ENCODE measurements at places on chromosomes 4 and X. TPM values are rescaled to one million over a fixed set of nuclear protein-coding genes. Genes with fewer than 3 reads are reported as not detected.
A peak's percentile ranks its signal among the peaks of the same experiment; 100 is the strongest.

PDE6B gene
- 2.3 TPM for total RNA-seq

TMPRSS11F gene
- not detected for total RNA-seq

KCTD8 gene
- 23.2 TPM for total RNA-seq

UVSSA gene
- 33.9 TPM for total RNA-seq

- H3K4me3 ChIP-seq, result no peak overlapping the region
- H3K4me1 ChIP-seq, result no peaks in the 10 kb centered on the region
- no peak overlapping the region for H3K27ac ChIP-seq
Measured at GRCh38 chr4:123390846-123391456, 5.6 kb upstream of the SPRY1 start.

DNA sequence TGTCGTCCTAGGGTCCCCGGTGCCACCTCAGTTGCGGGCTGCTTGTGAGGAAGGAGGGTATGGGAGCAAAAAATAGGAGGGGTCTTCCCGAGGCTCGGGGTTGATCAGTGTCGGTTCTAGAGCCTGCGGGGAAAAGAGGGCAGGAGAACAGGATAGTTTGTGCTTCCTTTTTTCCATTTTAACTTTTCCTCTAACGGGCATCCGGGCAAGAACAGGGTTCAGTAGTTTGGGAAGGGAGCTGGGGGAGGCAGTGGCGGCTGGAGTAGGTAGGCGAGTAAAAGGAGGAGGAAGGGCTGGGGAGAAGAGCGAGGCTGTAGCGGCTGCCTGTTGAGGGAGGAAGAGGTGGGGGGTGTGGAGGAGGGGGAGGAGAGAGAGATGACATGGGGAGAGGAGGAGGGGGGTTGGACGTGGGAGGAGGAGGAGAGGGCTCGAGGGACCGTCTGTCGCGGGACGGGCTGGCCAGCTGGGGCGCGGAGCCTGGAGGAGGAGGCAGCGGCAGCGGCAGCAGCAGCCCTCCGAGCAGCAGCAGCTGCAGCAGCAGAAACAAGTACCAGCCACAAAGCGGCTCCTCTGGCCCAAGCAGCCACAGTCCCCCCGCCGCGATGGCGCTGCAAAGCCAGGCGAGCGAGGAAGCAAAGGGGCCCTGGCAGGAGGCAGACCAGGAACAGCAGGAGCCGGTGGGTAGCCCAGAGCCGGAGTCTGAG, at the start of gene SLC16A2:
Gene SLC16A2 (plus strand): TSS at position 458 of the 704 bp plus-strand sequence. CDS start 145 bp downstream, at position 603.
- peak within 1 kb of the TSS; percentile 92 for H3K27ac ChIP-seq
- peak; percentile 80 for DNase-seq
- peak within 1 kb of the TSS; percentile 85 for H3K4me3 ChIP-seq
- H3K4me1 ChIP-seq, result peaks cover 2% of the 10 kb centered on the region

DNA sequence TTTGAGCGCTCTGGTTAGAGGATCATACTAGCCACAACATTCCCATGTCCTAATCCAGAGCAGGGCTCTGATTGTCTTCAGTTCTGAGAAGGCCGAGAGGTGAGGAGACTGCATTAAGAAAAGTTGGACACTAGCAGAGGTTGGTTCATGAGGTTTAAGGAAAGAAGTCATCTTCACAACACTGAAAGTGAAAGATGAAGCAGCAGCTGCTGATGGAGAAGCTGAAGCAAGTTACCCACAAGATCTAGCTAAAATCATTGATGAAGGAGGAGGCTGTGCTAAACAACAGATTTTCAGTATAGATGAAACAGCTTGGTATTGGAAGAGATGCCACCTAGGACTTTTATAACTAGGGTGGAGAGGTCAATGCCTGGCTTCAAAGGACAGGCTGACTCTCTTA, 36.8 kb downstream of the RAP1GDS1 start:
- DNase-seq, result no peak
- no peaks in the 10 kb centered on the region for H3K27me3 ChIP-seq
- no peak overlapping the region for H3K27ac ChIP-seq

DNA sequence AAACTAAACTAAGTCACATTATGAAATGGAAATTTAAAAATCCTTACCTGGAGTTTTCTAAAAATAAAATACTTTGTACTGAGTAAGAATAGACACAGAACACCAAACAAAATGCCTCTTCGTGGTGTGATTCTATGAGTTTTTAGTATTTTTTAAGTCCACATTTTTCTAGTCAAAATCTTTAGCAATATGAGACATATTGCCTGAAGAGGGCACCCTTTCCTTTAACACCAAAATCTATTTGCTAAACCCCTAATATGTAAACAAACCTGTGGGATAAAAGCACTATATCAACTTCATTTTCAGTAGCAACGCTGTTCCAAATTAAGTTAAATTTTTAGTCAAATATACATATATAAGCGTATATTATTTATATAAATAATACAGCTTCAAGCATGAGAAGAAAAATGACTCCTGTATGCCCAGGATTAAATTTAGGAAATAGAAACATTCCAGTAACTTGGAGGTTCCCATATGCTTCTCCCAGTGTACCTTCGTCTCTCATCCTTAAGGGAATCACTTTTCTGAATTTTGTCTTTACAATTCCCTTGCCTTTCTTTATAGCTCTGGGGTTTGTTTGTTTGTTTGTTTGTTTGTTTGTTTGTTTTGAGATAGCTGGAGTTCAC, 23.0 kb upstream of the PGM2 start:
- H3K27me3 ChIP-seq, result no peaks in the 10 kb centered on the region
- H3K4me3 ChIP-seq, result no peak overlapping the region
- no peaks in the 10 kb centered on the region for H3K4me1 ChIP-seq

DNA sequence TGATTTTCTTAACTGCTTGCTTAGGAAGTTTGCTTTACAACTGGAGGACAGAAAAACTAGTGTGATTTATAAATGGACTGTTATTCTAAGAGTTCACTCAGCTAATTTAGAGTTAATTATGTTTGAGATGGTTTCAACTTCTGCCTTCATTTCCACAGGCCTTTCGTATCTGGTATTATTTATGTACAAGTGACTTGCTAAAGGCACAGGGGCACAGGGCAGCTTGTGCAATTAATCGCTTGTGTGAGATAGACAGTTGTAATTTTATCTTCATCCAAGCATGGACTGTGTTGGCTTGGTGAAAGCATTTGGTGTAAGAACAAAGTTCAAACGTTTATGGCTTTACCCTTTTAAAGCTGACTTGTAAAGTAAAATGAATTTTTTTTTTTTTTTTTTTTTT, 38.3 kb downstream of the GPAT3 start:
- no peak for DNase-seq
- no peaks in the 10 kb centered on the region for H3K27me3 ChIP-seq
- no peak overlapping the region for H3K27ac ChIP-seq
- no peaks in the 10 kb centered on the region for H3K36me3 ChIP-seq
- H3K4me1 ChIP-seq, result no peaks in the 10 kb centered on the region

- peaks cover 19% of the 10 kb centered on the region for H3K4me1 ChIP-seq
- H3K27me3 ChIP-seq, result peaks cover 5% of the 10 kb centered on the region
- H3K4me3 ChIP-seq, result no peak overlapping the region
- no peak overlapping the region for H3K27ac ChIP-seq
- no peak for DNase-seq
Measured at GRCh38 chr4:145843148-145843547, 95.5 kb downstream of the ZNF827 start.

DNA sequence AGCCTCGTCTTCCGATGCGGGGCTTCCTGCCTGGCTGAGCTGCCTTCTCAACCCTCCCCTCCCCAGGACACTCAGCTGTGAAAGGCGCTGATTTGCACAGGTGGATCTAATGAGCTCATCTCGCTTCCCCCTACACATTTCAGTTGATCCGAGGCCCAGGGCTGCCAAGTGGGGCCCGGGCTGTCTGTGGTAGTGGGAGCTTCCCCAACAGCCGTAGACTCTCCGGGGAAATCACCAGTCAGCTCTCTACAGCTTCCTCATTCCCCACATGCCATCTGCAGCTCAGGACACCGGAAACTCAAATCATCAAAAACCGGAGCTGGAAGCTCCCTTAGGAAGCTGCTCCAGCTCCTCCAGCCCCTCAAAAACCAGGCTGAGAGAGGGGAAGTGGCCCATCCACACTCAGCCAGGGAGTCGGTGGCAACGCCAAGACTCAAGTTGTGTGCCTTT, 56.2 kb downstream of the SMIM20 start:
- H3K4me3 ChIP-seq, result no peak overlapping the region
- no peaks in the 10 kb centered on the region for H3K36me3 ChIP-seq
- peaks cover 7% of the 10 kb centered on the region for H3K4me1 ChIP-seq
- peak overlapping the region; percentile 64 for H3K27ac ChIP-seq
- H3K27me3 ChIP-seq, result peaks cover 2% of the 10 kb centered on the region

GRCh38 chrX:40484408-40485091, 96.2 kb upstream of the ATP6AP2 start:
- no peaks in the 10 kb centered on the region for H3K4me1 ChIP-seq
- DNase-seq, result no peak
- no peak overlapping the region for H3K4me3 ChIP-seq
- no peak overlapping the region for H3K27ac ChIP-seq
- H3K27me3 ChIP-seq, result no peaks in the 10 kb centered on the region

DNA sequence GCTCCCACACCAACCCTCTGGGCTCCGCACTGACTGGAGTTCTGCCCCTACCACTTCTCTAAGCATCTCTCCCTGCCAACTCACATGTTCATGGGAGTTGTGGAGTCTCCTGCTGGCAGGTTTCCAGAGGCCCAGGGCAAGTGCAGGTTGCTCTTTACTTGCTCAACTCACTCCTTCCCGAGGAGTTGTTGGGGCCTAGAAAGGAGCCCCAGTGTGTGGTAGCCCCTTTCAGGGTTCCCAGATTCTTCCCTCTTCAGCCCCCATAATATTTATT, 52.5 kb downstream of the POF1B start:
- H3K4me3 ChIP-seq, result no peak overlapping the region
- no peak for DNase-seq
- no peak overlapping the region for H3K27ac ChIP-seq
- H3K36me3 ChIP-seq, result no peaks in the 10 kb centered on the region

DNA sequence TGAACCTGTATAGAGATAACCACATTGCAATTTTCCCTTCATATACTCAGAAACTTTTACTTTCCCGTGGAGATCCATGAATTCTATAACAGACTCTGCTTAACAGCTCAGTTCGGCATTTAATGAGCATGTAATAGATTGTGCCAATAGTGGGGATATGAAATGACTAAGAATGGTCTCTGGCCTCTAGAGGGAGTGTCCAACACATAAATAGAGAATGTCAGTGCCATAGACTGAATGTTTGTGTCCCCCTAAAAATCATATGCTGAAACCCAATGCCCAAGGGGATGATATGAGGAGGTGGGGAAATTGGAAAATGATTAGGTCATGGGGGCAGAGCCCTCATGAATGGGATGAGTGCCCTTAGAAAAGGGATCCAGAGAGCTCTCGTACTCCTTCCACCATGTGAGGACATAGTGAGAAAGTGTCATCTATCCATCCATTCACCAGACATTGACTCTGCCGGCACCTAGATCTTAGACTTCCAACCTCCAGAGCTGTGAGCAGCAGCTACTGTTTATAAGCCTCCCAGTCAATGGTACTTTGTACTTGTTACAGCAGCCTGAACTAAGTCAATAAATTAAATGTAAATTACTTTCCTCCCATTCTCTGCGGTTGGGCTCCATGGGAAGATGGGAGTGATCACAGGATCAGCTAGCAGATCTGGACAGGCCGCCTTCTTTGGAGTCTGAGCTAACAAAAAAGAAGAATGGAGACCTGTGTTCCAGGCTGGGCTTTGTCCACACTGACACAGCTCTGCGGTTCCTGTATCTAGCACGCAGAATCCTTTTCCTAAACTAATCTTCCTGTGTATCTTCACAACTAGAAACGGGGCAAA, 28.1 kb upstream of the HPSE start:
- no peaks in the 10 kb centered on the region for H3K27me3 ChIP-seq
- H3K36me3 ChIP-seq, result no peaks in the 10 kb centered on the region
- no peak overlapping the region for H3K27ac ChIP-seq
- no peak for DNase-seq
- H3K4me1 ChIP-seq, result no peaks in the 10 kb centered on the region
- H3K4me3 ChIP-seq, result no peak overlapping the region

- peaks cover 2% of the 10 kb centered on the region for H3K27me3 ChIP-seq
- H3K4me3 ChIP-seq, result no peak overlapping the region
- H3K36me3 ChIP-seq, result no peaks in the 10 kb centered on the region
- no peak for DNase-seq
- H3K4me1 ChIP-seq, result no peaks in the 10 kb centered on the region
Measured at GRCh38 chrX:26606971-26607370, 391.0 kb downstream of the MAGEB5 start.

DNA sequence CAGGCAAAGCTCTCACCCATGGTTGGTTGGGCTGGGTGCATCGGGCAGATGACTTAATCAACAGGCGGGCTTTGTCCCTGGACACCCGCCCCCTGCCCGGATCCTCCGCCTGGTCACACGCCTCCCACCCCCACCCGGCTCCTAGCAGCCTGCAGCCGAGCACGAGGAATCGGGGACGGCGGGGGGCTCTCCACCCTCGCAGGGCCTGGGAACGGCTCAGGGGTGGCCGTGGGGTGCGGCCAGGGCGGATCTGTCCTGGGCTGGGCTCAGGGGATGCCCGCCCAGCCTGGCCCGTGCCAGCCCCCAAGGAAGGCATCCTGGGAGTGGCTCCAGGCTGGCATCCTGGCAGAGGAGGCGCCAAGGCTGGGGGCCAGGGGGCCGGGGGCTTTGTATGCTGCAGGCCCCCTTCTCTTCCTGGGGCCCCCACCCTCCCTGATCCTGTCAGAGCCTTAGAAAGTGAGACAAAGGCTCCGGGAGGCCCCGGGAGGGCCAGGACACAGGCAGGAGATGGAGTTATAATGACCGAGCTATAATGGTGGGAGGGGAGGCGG, 32.5 kb upstream of the FGFR3 start:
- no peaks in the 10 kb centered on the region for H3K4me1 ChIP-seq
- peaks cover 1% of the 10 kb centered on the region for H3K27me3 ChIP-seq
- H3K36me3 ChIP-seq, result no peaks in the 10 kb centered on the region
- no peak overlapping the region for H3K4me3 ChIP-seq

DNA sequence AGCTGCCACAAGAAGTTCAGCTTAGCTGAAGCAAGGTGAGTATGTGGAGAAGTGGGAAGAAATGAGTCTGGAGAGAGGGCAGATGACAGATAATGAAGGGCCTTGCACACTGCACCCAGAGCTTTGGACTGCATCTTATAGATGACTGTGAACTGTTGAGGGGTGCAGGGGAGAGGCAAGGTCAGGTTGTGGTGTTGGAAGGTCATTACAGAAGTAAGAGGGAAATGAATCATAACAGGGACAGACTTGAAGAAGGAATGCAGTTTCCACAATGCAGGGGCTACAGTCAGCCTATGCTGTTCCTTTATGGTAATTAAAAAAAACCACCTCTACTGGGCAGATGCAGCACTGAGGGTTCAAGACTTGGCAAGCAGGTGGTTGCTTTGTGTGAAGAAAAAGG, 4.8 kb upstream of the IGFBP7 start:
- DNase-seq, result no peak
- H3K36me3 ChIP-seq, result no peaks in the 10 kb centered on the region
- peaks cover 4% of the 10 kb centered on the region for H3K4me1 ChIP-seq
- no peak overlapping the region for H3K27ac ChIP-seq
- H3K4me3 ChIP-seq, result no peak overlapping the region
- peaks cover 18% of the 10 kb centered on the region for H3K27me3 ChIP-seq

GRCh38 chrX:23784470-23785331, 1.7 kb downstream of the SAT1 start:
- H3K4me1 ChIP-seq, result peaks cover 4% of the 10 kb centered on the region
- no peaks in the 10 kb centered on the region for H3K27me3 ChIP-seq
- H3K36me3 ChIP-seq, result no peaks in the 10 kb centered on the region
- H3K4me3 ChIP-seq, result peak overlapping the region; percentile 90

Measured in glutamatergic neuron (in vitro differentiated cells).